ENCODE measurements at places on chromosomes 16 and 17.

GRCh38 chr16:84765616-84766580 is 53.9 kb upstream of the CRISPLD2 start:
- no peak for DNase-seq

DNA sequence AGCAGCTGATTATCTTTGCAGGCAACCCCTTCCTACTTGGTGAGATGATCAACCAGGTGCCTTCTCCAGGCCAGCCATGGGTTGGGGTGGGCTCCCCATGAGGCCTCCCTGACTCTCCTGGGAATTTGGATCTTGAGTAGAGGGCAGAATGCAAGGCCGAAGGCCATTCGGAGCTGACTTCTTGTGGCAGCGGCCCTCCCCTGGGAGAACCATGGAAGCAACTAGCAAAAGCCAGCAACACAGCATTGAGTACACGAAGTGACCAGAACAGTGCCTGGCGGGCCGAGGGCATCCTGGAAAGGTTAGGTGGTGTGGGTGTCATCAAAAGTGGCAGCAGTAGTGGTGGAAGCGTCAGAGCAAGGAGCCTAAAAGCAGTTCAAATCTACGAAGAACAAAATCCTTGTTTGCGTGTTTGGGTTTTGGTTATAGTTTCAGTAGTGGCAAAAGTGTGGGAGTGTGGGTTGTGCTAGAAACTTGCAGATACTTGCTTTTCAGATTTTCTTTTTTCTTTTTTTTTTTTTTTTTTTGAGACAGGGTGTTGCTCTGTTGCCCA is 2.0 kb upstream of the ALDH3A1 start:
- no peak for DNase-seq

- DNase-seq = no peak
These were observed 50.1 kb downstream of the KLHDC4 start for GRCh38 chr16:87715658-87716057.

GRCh38 chr17:77772899-77773358 is 185.6 kb upstream of the TNRC6C start:
- no peak for DNase-seq

DNA sequence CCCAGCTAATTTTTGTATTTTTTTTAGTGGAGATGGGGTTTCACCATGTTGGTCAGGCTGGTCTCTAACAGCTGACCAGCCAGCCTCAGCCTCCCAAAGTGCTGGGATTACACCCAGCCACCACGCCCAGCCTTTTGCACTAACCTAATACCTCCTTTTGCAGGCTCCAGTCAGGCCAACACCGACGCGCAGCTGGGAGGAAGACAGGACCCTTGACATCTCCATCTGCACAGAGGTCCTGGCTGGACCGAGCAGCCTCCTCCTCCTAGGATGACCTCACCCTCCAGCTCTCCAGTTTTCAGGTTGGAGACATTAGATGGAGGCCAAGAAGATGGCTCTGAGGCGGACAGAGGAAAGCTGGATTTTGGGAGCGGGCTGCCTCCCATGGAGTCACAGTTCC is 2.0 kb downstream of the TRPV2 start:
- no peak for DNase-seq

- DNase-seq = no peak
These were observed 2.9 kb downstream of the ZNF750 start for GRCh38 chr17:82836823-82837357.

DNA sequence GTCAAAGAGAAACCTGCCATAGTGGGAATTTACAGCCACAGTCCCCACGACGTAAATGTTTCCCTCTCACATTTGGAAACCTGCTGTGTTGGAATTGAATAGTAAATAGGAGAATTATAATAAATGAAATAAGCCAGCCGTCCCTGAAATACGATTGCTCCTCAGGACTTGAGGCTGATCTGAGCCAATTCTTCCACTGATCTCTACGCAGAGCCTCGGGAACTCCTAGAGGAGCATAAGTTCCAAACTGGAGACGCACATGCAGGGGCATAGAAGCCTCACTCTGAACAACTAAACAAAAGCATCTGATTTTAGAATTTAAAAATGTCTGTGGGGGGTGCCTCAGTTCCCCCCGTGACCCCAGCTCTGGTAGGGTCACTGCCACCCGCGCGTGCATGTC is 10.2 kb upstream of the TEX19 start:
- no peak for DNase-seq

DNA sequence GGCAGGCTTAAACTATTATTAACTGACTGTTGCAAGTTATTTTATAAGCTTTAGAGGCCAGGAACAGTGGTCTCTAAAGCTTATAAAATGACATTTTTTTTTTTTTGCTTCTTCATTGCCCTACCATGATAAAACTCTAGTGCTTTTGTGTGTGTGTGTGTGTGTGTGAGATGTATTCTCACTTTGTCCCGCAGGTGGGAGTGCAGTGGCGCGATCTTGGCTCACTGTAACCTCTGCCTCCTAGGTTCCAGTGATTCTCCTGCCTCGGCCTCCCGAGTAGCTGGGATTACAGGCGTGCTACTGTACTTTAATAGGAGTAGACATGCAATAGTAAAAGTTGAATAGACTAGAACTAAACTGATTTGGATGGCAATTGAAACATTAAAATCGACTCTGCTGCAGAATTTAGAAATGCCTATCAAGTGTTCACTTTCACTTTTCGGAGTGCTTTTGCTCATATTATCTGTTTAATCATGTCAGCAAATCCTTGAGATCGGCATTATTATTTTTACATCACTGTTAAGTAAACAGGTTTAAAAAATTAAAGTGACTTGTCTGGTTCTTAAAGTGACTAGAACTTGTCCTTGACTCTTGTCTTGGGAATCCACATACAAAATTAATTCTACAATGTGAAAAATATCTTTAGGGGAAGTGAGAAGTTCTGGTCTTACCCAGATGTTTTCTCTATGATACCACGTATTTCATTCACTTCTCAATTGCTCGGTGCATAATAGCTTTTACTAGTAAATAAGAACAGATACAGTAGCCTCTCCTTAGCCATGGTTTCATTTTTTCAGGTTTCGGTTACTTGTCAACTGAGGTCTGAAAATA is 8.4 kb upstream of the PCTP start:
- DNase-seq = no peak

GRCh38 chr17:7396147-7396546 is 1.8 kb upstream of the PLSCR3 start:
- no peak for DNase-seq

- DNase-seq = no peak
These were observed 72.7 kb downstream of the SMG6 start for GRCh38 chr17:2230877-2231276.

GRCh38 chr17:41772218-41772585 is 14.3 kb downstream of the JUP start:
- no peak for DNase-seq

GRCh38 chr17:3750926-3751325 is 27.2 kb downstream of the HASPIN start:
- DNase-seq = no peak

GRCh38 chr16:27239906-27240655 is 28.5 kb downstream of the NSMCE1 start:
- DNase-seq = no peak

- DNase-seq = no peak
These were observed 58.6 kb upstream of the ZFHX3 start for GRCh38 chr16:73106329-73107034.

DNA sequence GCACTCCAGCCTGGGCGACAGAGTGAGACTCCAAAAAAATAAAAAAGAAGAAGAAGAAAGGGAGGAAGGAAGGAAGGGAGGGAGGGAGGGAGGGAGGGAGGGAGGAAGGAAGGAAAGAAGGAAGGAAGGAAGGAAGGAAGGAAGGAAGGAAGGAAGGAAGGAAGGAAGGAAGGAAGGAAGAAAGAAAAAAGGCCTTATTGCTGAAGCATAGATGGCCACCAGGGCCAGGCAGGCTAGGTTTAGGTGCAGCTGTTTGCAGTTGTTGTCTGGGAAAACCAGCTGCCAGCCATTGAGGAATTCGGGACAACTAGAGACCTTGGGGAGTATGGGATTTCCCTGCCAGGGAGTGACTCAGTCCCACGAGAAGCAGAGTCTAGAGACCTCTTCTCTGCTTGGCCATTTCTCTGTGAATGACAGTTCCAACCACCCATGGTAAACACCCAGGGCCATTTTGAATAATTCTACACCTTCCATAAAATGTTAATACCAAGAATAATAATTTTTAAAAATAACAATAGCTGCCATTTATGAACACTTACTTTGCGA is 31.0 kb downstream of the SCNN1B start:
- no peak for DNase-seq

- no peak for DNase-seq
These were observed 31.4 kb downstream of the ANKRD40 start for GRCh38 chr17:50676065-50676975.

DNA sequence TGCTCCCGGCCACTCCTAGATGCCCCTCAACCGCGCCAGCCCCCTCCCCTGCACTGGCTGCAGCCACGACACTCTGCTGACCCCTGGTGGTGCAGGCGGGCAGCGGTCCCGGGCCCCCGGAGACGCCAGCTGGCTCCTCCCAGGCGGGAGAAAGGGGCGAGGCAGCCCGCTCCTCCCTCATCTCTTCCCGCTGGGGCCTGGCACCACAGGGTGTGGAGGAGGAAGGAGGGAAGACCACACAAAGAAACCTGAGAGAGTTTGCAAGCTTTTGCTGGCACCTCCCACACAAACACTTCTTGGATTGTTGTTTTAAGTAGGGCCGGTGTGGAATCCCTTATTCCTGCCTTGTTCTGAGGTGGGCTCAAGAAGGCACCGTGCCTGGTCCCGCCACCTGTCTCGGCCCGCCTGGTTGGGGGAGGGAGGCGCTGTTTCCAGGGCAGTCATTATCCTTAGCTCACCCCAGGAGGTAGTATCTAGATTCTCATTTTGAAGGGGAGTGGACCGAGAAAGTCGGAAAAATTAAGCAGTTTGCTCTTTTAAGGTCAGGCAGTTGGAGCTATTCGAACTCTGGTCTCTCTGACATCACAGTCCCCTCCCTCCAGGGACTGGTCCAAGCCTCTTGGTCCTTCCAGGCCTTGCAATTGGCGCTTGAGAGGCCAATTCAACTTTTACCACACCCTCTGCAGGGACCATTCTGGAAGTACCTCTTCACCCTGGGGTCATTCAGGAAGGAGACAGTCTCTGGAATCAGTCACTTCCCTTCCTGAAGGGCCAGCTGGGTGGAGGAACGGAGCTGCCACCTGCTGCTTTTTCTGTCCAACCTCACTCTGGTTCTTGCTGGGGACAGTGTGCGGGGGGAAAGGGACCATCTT is 959 bp upstream of the ANKRD13B start:
- peak; percentile 53 for DNase-seq

DNA sequence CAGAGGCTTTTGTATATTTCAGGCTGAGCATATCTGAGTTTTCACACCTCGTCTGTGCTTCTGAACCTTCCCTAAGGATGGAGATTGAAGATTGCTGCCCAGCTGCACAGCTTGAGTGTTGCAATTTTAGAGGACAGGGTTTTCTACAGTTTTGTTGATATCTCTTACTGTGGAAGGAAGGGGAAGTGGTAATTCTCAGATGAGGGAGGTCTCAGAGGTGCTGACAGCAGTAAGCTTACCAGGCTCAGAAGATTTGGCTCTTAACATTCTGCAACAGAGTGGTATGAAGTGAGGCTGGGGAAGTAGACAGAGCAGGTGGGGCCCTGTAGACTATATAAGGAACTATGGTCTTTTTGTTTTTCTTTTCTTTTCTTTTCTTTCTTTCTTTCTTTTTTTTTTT is 45.8 kb upstream of the ARHGAP17 start:
- DNase-seq = no peak

- DNase-seq = peak; percentile 64
These were observed 13.7 kb upstream of the LGALS3BP start for GRCh38 chr17:78993241-78993956.

DNA sequence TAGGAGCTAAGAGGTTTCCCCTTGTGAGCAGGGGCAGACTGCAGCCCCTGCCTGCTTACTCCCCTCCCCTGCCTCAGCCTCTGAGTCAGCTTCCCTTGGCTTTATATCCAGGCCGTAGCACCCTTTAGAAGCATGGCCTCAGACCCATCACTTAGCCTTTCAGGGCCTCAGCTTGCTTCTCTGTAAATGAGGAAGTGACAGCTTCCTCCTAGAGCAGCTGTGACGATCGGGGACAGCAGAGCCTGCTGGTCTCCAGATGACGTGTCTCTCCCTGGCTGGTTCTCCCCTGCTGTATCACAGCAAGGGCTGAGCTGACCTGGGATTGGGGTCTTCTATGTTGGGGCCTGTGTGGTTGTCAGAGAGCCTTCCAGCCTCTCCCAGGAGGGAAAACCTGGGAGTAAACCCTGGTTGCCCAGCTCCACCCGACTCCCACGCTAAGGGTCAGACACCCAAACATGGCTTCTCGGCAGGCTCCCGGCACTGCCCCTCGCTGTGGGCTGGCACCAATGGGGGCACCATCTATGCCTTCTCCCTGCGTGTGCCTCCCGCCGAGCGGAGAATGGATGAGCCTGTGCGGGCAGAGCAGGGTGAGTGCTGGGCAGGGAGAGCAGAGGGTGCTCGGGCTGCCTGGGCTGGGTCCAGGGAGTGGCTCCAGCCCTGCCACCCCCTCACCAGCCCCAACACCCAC is 16.3 kb upstream of the MYO15B start:
- no peak for DNase-seq

DNA sequence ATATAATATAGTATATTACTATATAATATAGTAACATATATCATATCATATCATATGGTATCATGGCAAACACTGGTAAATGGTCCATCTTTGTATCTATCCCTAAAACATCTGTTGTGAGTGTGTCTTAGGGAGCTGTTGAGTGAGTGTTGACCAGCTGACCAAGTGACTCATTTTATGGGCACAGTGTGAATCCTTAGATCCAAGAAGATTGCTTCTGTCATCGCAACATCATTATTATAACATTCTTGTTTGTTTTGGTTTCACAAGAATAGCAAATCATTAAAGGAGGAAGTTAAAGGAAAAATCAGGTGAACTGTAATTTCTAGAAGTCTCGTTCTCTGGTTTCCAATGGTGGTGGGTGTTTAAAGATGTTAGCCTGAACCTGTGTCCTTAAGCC is 11.7 kb upstream of the MAF start:
- no peak for DNase-seq

DNA sequence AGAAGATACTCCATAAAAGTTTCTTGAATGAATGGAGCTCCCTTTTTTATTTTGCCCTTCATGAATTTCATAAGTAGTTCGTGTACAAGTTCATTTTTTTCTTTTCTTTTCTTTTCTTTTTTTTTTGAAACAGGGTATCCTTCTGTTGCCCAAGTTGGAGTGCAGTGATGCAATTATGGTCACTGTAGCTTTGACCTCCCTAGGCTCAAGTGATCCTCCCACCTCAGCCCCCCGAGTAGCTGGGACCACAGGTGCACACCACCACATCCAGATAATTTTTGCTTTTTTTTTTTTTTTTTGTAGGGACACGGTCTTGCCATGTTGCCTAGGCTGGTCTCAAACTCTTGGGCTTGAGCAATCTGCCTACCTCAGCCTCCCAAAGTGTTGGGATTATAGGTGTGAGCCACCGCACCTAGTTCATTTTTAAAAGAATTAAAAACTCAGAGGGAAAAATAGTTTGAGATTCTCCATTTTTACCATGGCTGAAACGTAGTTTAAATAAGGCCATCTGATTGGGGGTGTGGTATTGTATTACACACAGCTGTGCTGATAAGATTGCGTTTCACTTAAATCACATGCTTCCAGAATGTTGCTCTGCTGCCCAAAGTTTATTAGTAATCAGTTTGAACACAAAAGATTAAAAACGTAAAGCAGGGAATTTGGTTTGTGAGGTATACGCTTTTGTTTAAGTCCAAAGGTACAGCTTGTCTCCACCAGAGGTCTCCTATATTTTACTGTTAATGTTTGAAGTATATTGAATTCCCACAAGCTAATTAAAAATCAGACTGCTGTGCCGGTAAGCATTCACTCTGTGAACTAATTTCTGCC is 154.1 kb downstream of the SOCS1 start:
- DNase-seq = peak; percentile 56

- no peak for DNase-seq
These were observed 124.5 kb upstream of the MAF start for GRCh38 chr16:79725051-79725450.

All from hematopoietic multipotent progenitor cell treated with erythropoietin and hydrocortisone succinate and interleukin-3 and kit ligand, for 15 days (in vitro differentiated cells).